ENCODE measurements at places on chromosomes 16 and 17.

DNA sequence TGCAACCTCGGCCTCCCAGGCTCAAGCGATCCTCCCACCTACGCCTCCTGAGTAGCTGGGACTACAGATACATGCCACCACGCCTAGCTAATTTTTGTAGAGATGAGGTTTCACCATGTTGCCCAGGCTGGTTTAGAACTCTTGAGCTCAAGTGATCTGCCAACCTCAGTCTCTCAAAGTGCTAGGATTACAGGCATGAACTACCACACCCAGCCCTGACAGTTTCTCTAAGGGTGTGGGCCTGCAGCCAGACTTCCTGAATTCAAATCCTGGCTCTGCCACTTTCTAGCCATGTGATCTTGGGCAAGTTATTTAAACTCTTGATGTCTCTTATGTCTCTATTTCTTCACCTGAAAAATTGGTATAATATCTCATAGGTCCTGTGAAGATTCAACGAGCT is 5.6 kb downstream of the CUEDC1 start:
- no peak for DNase-seq

DNA sequence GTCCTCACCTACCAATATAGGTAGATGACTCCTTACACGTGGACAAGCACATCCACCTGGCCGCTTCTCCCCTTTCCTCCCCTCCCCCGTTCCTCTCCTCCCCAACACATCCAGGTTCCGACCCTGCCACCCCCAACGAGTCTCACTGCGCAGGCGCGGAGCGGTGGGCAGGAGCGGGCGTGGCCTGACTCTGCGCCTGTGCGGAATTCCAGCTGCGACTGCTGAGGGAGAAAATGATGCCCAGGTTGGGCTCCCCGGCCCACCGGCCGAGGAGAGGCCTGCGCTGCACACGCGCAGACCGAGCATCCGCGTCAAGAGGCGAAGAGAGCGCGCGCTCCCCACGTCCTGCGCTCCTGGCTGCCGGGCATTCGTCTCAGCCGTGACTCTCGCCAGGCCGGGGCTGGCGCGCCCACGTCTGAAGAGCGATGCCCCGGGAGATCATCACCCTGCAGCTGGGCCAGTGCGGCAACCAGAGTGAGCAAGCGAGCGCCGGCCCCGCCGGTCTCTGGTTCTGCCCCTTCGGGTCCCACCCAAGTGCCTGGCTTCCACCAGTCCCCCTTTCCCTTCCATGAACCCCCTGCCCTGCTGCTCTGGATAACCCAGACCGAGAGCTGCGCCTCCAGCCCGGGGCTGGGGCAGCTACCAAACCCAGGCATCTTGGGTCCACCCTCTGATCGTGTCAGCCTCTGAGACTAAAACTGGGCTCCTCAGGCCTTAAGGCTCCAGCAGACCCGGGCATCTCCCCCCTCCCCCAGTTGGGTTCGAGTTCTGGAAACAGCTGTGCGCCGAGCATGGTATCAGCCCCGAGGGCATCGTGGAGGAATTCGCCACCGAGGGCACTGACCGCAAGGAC is at the start of gene TUBG2:
TUBG2 (plus strand) TSS at position 206 of the 853 bp plus-strand sequence; CDS start at position 426, 220 bp downstream.
- DNase-seq, result peak; percentile 63

- DNase-seq, result no peak
Observed at GRCh38 chr17:73365906-73366623, 54.3 kb upstream of the CDC42EP4 start.

DNA sequence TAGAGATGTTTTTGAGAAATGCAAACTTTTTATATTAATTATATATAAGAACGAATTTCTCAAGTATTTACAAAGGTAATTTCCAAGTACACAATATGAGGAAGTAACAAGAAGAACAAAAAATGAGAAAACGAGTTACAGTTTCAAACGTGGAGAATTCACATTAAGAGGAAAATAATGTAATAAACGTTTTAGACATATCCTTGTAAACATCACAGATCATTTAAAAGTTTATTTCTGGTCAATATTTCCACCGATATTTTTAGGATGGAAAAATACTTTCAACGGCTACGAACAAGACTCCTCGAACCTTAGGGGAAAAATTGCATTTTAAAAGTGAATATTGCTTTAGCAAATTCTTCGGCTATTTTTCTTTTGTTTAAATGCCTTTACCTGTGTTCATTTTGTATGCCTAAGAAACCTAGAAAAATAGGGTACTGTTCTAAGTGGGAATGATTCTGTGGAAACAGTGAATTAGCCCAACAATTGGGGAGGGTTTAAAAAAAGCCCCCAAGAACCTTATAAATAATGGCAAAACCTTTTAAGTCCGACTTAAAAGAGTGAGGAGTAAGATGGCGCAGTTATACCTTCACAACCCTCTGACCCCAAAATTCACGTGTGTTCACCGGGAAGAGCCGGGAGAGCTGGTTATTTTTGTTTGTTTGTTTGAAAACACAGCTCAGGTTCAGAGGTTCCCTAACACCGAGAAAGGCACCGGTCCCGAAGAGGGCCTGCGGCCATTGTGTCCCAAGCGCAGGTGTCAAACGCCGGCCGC is 3.3 kb downstream of the HNF1B start:
- DNase-seq, result no peak

DNA sequence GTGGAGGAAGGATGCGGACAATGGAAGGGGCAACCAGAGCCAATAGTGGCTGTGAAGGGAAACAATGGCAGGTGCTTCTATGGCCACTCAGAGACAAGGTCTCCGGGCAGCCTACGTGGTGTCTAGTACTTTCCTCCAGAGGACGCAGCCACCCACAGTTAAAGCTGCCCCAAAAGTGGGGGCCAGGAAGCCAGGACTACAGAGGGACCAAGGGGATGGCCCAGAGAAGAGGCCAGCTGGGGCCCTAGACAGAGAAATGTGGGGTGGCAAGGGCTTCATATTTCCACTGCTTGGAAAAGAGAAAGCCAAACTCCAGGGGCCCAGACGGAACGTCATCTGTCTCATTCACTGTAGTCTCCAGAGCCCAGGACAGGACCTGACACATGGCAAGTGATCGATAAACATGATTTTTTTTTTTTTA is 837 bp upstream of the PER1 start:
- DNase-seq, result no peak

DNA sequence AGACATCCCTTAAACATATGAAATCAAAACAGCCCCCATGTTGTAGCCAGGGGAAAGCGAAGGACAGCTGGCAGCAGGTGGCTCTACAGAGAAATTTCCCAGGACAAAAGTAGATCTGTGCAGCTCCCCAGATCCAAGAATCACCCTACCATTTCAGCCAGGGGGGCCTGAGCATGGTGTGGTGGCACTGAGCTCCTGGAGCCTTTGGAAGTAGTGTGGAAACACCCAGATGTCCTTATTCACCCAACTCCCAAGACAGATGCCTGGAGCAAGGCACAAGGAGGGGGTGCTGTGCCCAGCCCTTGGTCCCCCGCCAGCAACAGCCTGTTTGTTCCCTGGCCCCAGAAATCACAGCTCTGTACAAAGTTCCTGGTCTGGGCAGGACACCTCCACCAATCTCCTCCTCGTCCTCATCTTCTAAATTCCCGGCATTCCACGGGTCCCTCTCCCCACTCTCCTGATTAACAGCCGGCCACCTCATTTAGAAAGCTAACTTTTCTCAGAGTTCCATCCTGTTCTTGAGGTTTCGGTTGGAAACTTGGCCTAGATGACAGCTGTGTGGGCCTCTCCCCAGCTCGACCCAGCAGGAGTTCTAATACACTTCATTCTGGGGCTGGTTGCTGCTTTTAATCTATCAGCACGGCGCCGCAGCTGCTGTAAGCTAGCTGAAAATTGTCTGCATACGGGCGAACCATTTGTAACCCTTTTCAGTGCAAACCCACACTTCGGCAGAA is 191.1 kb downstream of the C16orf78 start:
- DNase-seq, result no peak

- no peak for DNase-seq
Observed at GRCh38 chr17:73182616-73183310, 10.1 kb upstream of the COG1 start.

- DNase-seq, result no peak
Observed at GRCh38 chr16:66363211-66363777, 3.2 kb upstream of the CDH5 start.

DNA sequence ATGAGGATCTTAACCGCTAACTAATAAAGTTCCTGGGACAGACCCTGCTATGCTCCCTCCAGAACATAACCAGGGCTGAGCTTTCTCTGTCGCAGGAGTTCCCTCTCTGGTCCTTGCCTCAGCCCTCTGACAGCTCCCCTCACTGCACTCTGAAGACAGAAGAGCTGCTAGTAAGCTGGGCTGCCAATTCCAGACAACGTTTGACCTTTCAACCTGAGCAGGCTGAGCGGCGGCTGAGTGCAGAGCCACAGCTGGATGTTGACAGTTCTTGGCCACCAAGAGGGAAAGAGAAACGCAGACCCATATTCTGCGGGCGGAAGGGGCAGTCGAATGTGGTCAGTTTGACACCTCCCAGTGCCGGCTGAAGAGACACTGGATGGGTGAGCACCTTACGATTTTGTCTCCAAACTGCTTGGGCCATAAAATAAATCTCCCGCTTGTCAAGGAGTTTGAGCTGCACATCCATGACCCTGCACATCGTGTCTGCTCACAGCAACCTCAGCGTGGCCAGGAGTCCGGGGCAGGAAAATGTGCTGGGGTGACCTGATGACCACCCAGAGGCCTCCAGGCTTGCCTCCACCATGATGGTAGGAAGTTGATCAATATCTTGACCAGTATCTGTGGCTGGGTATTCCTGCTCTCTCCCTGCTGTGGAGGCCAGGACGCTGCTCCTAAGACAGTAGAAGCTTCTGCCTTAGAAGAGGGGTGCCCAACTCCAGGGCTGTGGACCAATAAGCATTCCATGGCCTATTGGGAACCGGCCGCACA is 209.2 kb downstream of the PARN start:
- DNase-seq, result no peak

- no peak for DNase-seq
Observed at GRCh38 chr17:1011760-1012735, 15.1 kb downstream of the TIMM22 start.

- no peak for DNase-seq
Observed at GRCh38 chr17:77961741-77962140, 3.2 kb downstream of the TNRC6C start.

- DNase-seq, result peak; percentile 98
Observed at GRCh38 chr16:46688654-46689364, at the start of gene VPS35. VPS35 (minus strand) TSS chr16:46689178; CDS start chr16:46689133, 45 bp downstream.

- DNase-seq, result no peak
Observed at GRCh38 chr17:74268558-74268957, 5.5 kb upstream of the DNAI2 start.

DNA sequence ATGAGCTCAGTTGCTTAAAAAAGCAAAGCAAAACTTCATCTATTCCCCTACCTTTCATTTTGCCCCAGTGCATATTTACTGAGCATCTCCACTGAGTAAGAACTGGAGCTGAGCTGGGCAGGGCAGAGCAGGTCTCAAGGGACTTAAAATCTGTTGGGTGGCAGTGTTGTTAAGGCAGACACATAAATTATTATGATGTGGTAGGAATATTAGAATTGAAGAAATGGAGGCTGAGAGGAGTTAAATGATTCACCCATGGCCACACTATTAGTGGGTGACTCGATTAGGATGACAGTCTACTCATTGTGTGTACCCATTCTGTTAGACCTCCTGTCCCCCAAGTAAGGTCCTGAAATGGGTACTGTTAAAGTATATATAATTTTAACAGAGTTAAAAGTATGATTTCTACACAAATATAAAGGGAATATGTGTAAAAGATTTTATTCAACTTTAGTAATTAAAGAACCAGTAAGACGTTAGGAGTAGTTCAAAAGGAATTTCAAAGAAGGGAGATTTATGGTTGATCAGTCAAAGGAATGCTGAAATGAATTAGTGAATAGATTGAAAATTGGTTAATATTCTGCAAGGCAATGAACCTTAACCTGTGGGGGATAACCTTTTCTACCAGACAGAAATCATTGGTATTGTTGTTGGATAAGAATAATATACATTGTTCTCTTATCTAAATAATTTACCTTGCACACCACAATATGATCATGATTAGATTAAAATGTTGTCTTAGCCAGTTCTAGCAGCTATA is 17.5 kb downstream of the ITGB3 start:
- DNase-seq, result no peak

DNA sequence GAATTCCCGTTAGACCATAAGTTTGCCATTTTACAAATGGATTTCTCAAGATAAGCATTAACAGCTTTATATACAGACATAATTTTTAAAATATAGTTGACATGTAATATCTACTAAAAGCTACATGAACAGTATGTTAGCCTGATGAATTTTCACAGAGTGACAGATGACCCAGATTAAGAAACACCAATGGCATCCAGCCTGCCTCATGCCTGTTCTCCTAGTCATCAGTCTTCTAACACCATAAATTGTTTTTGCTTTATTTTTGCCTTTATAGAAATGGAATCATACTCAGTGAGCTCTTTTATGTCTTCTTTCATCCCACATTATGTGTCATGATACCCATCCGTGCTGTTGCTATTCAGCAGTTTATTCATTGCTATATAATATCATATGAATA is 80.0 kb downstream of the ATF7IP2 start:
- no peak for DNase-seq

- no peak for DNase-seq
Observed at GRCh38 chr17:40535924-40536294, 29.4 kb downstream of the CCR7 start.

GRCh38 chr17:41962768-41963434 is 3.7 kb upstream of the CNP start:
- DNase-seq, result peak; percentile 58

GRCh38 chr16:73298562-73298961 is 250.6 kb upstream of the ZFHX3 start:
- DNase-seq, result no peak

DNA sequence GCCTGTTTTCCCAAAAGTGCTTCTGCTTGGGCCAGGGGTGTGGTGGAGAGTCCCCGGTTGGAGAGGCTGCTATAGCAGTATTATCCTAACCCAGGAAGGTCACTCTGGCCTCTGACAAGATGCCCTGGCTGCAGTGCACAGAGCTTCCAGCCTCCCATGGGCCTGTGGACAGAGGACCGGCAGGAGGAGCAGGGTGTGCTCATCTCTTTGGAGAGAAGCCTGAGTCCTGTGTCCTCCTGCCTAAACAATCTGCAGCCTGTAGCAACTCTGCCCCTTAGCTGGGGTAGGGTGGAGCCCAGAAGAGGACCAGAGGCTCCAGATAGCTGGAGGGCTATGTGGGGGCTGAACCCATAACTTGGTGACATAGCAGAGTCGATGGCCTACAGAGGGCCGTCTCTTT is 78.0 kb downstream of the MPRIP start:
- no peak for DNase-seq

GRCh38 chr16:47258874-47259461 is 115.2 kb upstream of the NETO2 start:
- DNase-seq, result no peak

GRCh38 chr17:43712397-43712796 is 46.2 kb downstream of the SOST start:
- DNase-seq, result no peak

GRCh38 chr17:179781-180380 is 1.6 kb downstream of the DOC2B start:
- DNase-seq, result no peak

GRCh38 chr17:78237401-78238012 is 6.1 kb downstream of the TMEM235 start:
- DNase-seq, result no peak

All from activated CD4-positive, alpha-beta T cell treated with anti-CD3 and anti-CD28 coated beads for 1 hour (primary cell).